Mucosa of descending colon (tissue), 3 donors: ENCODE measurements at places on chromosomes 4 and X. TPM values are rescaled to one million over a fixed set of nuclear protein-coding genes. Genes with fewer than 3 reads are reported as not detected.
A peak's percentile ranks its signal among the peaks of the same experiment; 100 is the strongest.

Gene KLHL15
- total RNA-seq: 3.3 TPM

Gene ZNF630
- 3.2 TPM for total RNA-seq

Gene FGD1
- 3.5 TPM for total RNA-seq

Gene ADH4
- 0.41 TPM for total RNA-seq

Gene KIT
- 3.0 TPM for total RNA-seq

Gene CPZ
- 2.6 TPM for total RNA-seq

Gene MAGEA1
- not detected for total RNA-seq

Gene VCX
- not detected for total RNA-seq

Gene HERC6
- 7.5 TPM for total RNA-seq

Gene FGF5
- 1.1 TPM for total RNA-seq

Gene BLTP1
- total RNA-seq: 108 TPM

Gene FAM53A
- total RNA-seq: 0.65 TPM

Gene MXRA5
- 6.1 TPM for total RNA-seq

Gene AKAP14
- not detected for total RNA-seq

Gene FATE1
- not detected for total RNA-seq

Gene SLC30A9
- 57.8 TPM for total RNA-seq

Gene PNMA6F
- total RNA-seq: not detected

Gene DAPP1
- total RNA-seq: 4.6 TPM

Gene RASSF6
- 27.1 TPM for total RNA-seq

Gene MMRN1
- 40.1 TPM for total RNA-seq

GRCh38 chrX:50988649-50989048, 78.1 kb downstream of the BMP15 start:
- peak; percentile 32 for DNase-seq

- no peak for DNase-seq
Measured at GRCh38 chr4:38670109-38670901, 6.3 kb downstream of the KLF3 start.

DNA sequence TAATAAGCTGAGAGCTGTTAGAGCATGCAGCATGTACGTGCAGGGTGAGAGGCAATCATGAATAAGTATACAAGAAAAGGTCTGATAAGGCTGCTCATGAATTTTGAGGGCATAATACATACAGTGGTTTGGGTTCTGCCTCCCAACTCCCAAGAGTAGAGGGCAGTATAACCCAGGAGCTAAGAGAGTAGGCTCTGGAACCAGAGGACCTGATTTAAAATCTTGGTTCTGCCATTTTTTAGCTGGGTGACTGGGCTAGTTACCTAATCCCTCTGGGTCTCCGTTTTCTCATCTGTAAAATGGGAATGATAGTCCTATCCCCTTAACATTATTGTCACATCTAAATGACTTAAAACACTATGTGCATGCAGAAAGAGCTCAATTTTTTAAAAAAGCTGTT, 85.3 kb downstream of the LNX1 start:
- DNase-seq: no peak

- DNase-seq: peak; percentile 26
Measured at GRCh38 chr4:1410491-1411325, 4.5 kb upstream of the NKX1-1 start.

GRCh38 chr4:55445921-55446577, 50.3 kb downstream of the TMEM165 start:
- no peak for DNase-seq

DNA sequence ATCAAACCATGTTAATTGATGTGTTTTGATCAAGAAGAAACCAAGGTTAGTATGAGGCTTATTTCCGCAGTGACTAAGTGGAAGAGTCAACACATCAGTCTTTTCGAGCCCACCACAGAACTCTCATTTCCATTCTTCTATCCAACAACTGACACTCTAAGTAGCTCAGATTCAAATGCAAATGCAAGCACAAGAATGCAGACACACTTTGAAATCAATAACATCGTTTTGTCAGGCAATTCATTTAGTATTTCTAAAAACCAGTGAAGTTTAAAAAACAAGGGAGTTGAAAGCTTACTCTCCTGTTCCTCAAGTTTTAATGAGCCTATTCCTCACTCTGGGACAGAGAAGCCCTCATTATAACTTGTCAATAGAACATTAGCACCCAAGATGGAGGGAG, 433.1 kb downstream of the ZIC3 start:
- no peak for DNase-seq

- no peak for DNase-seq
Measured at GRCh38 chr4:80767944-80768343, 262.6 kb upstream of the BMP3 start.

DNA sequence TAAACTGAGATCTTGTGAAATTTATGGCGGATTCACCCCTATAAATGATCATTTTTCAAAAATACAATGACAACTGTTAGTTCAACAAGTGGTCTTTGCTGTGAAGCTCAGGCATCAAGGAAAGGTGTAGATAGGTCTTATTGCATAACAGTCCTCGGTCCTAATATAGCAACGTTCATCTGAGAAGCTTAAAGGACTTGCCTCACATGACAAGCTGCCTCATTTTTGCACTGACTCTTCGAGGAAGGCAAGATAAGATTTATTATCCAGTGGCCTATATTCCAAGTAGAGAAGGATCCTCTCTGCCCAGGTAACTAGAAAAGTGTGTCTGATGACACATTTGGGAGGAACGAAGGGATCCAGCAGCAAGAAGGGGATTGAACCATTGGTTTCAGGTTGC, 13.6 kb upstream of the DDX3X start:
- no peak for DNase-seq

- DNase-seq: no peak
Measured at GRCh38 chr4:184368290-184368689, 106.1 kb downstream of the IRF2 start.

GRCh38 chr4:150149381-150149780, 71.1 kb downstream of the DCLK2 start:
- DNase-seq: no peak

DNA sequence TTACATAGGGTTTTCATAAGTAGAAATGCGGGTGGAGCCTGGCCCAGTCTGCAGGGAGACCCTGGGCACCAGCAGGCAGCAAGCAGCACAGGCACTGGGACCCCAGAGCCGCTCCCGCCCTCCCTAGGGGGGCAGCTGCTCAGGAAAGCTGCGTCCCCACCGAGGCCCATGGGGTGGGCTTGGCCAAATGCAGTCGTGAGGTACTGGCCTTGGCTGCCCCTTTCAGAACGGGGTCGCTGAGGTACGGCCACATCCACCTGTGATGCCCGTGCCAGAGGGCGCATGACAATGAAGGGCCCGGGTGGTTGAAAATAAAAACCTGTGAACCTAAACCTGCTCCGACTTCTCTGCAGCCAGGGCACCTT, 16.7 kb downstream of the TMEM175 start:
- no peak for DNase-seq

- no peak for DNase-seq
Measured at GRCh38 chr4:107349266-107349665, 313.2 kb upstream of the DKK2 start.

- DNase-seq: no peak
Measured at GRCh38 chr4:54588404-54588803, 69.4 kb upstream of the KIT start.

- DNase-seq: no peak
Measured at GRCh38 chr4:124253080-124253479, 459.5 kb downstream of the ANKRD50 start.

- DNase-seq: no peak
Measured at GRCh38 chrX:82764521-82764920, 743.6 kb upstream of the POU3F4 start.

DNA sequence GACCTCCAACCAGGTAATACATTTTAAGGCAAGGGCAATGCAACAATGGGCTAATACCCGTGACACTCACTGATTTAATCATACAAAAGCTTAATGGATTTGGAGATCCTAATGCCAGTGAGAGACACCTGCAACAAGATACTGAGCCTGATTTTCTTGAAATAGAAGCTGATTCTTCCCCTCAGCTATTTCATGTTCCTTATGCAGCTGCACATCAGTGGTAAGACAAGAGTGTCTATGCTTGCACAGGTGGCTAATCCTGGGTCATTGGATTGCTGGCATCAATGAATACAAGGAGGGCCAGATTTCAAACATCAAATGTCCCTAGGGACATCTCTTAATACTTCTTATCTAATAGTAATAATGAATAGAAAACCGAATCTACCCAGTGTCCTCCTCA, 139.7 kb downstream of the PPARGC1A start:
- no peak for DNase-seq

GRCh38 chrX:15956681-15957080, 102.1 kb upstream of the AP1S2 start:
- DNase-seq: no peak

DNA sequence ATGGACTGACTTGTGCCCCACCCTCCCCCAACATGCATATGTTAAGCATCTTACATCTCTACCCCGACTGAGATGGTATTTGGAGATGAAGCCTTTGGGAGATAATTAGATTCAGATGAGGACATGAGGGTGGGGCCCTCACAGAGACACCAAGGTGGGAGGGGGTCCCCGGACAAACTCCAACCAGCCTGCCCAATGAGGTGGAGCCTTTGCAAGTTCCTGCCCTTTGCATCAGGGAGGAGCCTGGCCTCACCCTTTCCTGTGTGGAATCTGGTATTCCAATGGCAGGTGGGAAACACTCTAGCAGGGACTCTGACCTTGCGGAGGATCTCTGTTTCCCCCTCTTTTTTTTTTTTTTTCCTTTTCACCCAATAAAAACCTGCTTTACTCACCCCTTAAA, 589.9 kb upstream of the BOD1L1 start:
- DNase-seq: no peak

GRCh38 chr4:17504081-17504480, 7.8 kb downstream of the QDPR start:
- no peak for DNase-seq

- no peak for DNase-seq
Measured at GRCh38 chrX:111302284-111302683, 32.0 kb upstream of the CAPN6 start.

- DNase-seq: no peak
Measured at GRCh38 chr4:151472711-151473110, 63.7 kb downstream of the FHIP1A start.

- peak; percentile 7 for DNase-seq
Measured at GRCh38 chr4:154542271-154542879, 7.8 kb downstream of the PLRG1 start.
